ENCODE measurements at places on chromosomes 3 and 15. TPM values are rescaled to one million over a fixed set of nuclear protein-coding genes. Genes with fewer than 3 reads are reported as not detected.
A peak's percentile ranks its signal among the peaks of the same experiment; 100 is the strongest.

- DNase-seq, result no peak
Measured at GRCh38 chr15:96372554-96372953, 42.1 kb downstream of the NR2F2 start.

DNA sequence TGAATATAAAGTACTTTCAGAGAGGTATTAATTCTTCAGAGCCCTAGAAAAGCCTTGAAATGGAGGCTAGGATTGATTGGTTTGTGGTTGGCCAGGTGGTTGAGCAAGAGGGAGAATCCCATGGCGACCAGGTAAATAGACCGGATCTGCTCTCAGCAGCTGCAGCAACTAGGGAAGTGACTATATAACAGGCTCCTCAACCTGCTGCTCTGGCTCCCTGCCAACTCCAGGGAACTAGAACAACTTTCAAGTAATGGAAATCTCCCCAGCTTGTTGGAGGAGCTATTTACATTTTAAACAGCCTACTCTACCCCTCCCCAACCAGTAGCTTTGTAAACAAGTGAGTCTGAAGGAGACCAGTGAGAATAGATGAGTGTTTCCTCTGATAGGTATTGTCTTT is 121.8 kb upstream of the CADM2 start:
- peak; percentile 88 for DNase-seq

DNA sequence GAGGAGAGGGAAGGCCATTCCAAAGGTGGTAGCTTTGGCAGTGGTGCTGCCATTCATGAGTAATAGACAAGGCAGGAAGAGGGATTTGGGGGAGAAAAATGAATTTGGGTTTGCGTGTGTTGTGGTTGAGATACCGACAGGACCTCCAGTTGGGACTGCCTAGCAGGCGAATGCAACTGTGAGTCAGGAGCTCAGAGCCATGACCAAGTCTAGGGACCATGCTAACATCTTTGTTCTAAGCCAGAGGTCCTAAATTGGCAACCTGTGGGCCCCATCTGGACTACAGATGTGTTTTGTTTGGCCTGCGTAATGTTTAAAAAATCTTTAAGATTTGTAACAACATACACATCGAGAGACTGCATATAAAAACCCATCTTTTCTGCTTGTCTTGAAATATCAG is 61.6 kb downstream of the SAMMSON start:
- no peak for DNase-seq

DNA sequence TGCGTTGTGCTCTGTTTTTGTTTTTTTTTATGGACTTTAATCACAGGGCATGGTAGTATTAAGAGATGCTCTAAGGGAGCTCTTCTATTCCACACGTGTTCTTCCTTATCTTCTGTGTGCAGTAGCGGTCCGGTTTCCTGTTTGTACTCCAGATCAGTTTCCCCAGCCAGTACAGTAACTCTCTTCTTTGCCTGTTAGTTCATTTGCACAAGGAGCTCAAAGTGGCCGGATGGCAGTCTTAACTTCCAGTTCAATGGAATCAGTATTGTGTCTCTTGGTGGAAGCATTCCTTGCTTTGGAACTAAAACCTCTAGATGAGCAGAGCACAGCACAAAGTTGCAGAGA is 122.0 kb downstream of the KLF13 start:
- DNase-seq, result peak; percentile 20

GRCh38 chr15:69225355-69226022 is 65.1 kb downstream of the GLCE start:
- no peak for DNase-seq

ESYT3 gene
- polyA plus RNA-seq, result 4.4 TPM

Data from H1 (cell line).